M059J (cell line): ENCODE measurements at places on chromosomes 13 and 19. TPM values are rescaled to one million over a fixed set of nuclear protein-coding genes. Genes with fewer than 3 reads are reported as not detected.

GRCh38 chr19:23116802-23117571 is at the start of gene ZNF730:
Gene ZNF730 (plus strand): TSS chr19:23117025. CDS start chr19:23117174, 149 bp downstream.
- DNase-seq: peak; percentile 67

- no peak for DNase-seq
Observed at GRCh38 chr13:59519819-59520218, 643.9 kb downstream of the DIAPH3 start.

Gene SERTAD1
- total RNA-seq: 20.0 and 22.0 TPM in 2 replicates

DNA sequence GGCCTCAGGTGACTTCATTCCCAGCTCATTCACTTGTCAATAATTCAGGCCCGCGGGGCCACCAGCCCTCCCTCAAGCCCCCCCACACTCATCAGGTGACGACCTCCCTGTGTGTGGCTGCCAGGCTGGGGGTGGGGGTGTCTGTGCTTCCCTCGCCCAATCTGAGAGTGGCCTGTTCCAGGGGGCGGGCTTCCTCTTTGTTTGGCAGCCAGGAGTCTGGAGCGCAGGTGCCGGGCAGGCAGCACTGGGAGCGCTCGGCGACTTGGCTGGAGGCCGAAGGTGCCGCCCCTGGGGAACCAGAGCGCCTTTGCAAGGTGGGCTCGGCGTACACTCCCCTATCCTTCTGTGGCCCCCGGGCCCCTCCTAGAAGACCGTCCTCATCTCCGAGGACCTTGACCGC is 5.4 kb upstream of the ZNF98 start:
- no peak for DNase-seq

Gene GJA3
- total RNA-seq: not detected in 2 replicates

Gene LPAR6
- 0.12 TPM in 1 of 2 replicates, not detected in the other for total RNA-seq

- DNase-seq: no peak
Observed at GRCh38 chr13:108508263-108508662, 121.1 kb upstream of the MYO16 start.

DNA sequence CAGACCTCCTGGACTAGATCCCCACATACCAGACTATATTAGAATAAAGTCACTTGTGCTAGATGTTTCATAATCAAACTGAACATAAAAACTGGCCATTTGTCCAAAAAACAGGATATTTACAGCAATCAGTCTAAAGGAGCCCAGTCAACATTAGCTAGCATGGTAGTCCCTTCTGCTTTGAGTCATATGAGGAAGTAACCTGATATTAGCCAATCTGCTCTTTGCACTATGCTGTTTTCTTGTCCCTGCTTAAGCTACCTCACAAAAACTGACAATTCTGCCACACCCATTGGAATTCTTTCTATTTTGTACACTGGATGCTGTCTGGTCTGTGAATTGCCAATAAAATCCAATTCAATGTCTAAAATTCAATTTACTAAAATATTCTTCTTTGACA is 1824.2 kb downstream of the OLFM4 start:
- no peak for DNase-seq
